ENCODE measurements at places on chromosomes 3 and 15. TPM values are rescaled to one million over a fixed set of nuclear protein-coding genes. Genes with fewer than 3 reads are reported as not detected.

The ISL2 gene
- total RNA-seq = 0.57 TPM

The CAPN7 gene
- 20.8 TPM for total RNA-seq

The RGMA gene
- total RNA-seq = not detected

The SERPINI1 gene
- 5.1 TPM for total RNA-seq

The ACAD11 gene
- total RNA-seq = 20.2 TPM

DNA sequence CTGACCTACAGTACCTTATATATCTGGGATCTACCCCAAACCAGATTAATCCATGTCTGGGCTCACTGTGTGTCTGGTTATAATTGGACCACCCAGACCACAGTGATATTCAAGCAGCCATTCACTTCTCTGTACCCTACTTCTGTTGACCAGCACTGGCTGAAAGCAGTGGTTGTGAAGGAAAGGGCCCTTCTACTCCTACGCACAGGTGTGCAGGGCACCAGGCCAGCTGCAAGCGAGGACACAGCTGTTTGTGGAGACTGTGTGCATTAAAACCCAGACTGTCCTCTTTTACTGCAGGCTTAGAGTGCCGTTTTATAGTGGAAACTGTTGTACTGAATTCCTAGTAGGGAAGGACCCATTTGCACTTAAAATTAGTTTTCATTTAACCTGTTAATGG, 29.5 kb downstream of the CTDSPL start:
- no peak for DNase-seq

DNA sequence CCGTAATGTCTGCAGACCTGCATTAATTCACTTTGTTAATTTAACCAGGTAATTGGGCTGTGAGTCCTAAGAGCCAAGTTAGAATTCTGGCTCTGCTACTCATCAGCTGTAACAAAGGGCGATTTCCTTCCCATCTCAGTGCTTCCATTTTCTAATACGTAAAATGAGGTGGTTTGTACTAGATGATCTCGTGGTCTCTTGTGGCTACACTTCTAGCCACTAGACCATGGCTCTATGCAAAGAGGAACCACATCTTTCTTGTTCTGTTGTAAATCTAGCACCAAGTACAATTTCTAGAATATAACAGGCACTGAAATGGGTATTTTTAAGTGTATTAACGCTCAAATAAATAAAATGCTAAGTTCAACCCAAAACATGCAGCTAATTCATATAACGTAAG, 174.4 kb upstream of the THBS1 start:
- no peak for DNase-seq

- DNase-seq = no peak
Measured at GRCh38 chr3:194093842-194094241, 42.1 kb upstream of the HES1 start.

DNA sequence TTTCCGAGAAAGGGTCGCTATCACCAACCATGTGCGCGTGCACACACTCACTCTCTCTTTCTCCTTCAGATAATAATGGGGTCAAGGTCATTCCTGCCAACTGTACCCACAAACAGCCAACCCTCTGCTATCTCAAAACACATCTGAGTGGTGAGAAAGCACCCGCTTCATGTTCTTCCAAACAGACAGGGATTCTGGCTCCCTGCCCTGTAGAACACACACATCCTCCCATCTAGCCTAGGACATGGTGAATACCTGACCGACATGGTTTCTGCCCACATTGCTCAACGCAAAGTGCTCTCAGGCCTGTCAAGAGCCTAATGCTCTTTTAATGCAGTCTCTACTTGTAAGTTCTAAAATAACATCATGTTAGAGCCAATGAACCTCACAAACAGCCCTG, 302.2 kb downstream of the FOXP1 start:
- no peak for DNase-seq

GRCh38 chr15:58212909-58213526, 74.8 kb downstream of the AQP9 start:
- DNase-seq = peak; percentile 39

GRCh38 chr15:63870487-63871209, 36.9 kb upstream of the HERC1 start:
- DNase-seq = peak; percentile 68

DNA sequence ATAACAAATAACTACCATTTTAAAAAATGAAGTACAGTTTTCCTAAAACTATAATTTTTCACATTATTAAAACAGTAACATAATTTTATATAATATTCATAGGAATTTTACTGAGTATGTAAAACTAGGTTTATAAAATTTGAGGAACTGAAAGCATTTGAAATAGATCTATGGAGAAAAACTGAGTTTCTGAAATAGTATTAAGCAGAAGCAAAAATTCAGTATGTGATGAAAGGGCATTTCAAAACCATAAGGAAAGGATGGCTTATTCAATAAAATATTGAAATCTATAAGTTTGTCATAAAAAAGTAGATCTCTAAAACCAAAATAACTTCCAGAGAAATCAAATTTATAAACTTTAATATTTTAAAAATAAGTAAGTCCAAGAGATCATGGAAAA, 53.4 kb downstream of the GBE1 start:
- DNase-seq = no peak

DNA sequence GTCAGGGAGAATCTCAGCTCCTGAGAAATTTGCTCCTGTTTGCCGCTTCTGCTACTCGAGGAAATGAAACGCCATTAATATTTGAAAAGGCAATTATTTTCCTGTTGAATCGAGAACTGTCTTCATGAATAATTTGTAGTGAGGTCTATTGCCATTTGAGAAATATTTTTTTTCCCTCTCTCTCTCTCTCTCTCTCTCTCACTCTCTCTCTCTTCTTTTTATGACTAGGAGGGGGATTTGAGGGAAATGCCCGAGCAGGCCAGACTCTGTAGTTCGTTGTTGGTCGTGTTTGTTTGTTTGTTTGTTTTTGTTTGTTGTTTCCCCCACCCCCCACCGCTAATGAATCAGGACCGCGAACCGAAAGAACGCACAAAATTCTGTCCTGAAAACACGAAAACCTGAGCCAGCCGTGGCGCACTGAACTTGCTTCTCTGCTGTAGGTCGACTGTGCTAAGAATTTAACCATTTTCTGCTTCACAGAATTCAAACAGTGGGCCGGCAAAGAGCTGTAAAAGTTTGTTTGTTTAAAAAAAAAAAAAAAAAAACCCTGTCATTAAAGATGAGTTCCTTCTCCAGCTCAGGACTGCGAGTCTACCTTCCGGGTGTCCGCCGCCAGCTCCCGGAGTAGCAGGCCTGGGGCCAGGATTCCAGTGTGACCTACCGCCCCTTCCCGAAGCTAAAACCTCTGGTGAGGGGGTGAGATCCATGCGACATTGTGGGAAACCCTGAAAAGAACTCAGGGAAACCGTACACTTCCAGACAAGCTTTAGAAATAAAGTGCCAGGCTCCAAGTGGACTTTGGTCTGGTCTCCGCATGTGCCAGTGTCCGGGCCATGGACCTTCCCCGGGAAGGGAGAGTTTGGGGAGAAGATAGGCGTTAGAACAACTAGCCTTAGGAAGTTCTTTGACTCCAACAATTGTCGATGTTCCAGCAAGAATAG, 12.1 kb downstream of the ZIC4 start:
- no peak for DNase-seq

DNA sequence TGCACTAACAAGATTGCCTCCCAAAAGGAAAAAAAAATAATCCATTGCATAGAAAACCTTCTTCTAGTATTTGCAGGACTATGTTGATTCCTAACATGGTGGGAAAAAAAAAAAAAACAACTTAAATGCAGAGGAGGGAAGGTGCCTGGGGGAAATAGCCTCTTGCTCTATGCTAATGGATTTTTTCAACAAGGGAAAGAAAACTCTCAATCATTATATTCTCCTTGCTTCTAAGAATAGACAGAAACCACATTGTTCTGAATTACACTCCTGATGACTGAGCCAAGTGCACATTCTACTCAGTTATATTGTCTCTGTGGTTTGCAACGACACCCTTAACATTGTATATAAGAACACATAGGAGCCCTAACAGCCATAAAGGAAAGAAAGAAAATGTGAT, 760.2 kb downstream of the NAALADL2 start:
- no peak for DNase-seq

DNA sequence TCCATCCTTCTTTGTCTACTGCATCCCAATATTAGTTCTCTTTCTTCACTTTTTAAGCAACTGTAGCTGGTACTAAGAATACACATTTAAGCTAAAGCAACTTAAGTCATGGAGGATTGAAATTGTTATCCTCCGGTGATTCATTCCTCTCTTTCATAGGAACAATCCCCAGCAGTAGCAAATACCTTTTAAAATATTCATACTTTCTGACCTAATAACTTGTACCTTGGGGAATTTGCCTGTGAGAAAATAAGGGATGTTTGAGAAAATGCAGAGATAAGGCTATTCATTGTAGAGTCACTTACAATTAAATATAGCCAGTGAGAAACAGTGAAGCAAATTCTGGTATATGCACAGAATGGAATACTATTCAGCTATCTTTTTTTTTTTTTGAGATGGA, 66.0 kb downstream of the VPS13C start:
- no peak for DNase-seq

- DNase-seq = no peak
Measured at GRCh38 chr3:184691397-184692231, 20.2 kb downstream of the MAGEF1 start.

DNA sequence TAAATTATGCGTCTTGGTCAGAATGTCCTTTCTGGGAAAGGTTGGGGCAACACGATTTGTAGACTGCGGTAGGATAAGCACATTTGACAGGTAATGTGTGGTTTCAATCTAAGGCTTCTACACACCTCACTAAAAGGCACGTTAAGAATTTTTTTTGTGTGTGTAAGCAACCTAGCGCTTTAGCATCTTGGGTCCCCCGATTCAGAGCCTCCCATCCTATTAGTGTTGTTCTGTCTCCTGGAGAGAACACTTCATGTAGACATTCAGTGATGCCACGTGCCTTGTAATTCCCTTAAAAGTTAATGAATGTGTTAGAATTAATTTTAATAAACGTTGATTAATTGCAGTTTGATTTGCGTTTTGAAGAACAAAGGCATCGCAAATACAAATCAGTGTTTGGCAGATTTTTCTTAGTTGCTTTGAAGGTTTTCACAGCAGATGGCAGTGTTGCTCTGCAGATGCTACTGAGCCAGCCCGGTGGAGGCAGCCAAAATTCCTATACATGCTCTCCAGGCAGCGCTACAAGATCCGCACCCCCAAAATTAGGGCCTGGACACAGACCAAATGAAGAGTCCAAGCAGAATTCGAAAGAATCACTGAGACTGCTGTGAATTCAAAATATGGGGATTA, 63.5 kb downstream of the OTOL1 start:
- DNase-seq = peak; percentile 44

- DNase-seq = peak; percentile 7
Measured at GRCh38 chr15:73127302-73127936, 75.2 kb downstream of the NEO1 start.

- DNase-seq = no peak
Measured at GRCh38 chr15:41437448-41437847, 20.6 kb downstream of the RTF1 start.

- peak; percentile 98 for DNase-seq
Measured at GRCh38 chr3:11610044-11610671, 33.6 kb downstream of the VGLL4 start.
